ENCODE measurements at places on chromosomes 7 and 10.

- DNase-seq, result no peak
These were observed 214.9 kb downstream of the CREB5 start for GRCh38 chr7:28627263-28627653.

DNA sequence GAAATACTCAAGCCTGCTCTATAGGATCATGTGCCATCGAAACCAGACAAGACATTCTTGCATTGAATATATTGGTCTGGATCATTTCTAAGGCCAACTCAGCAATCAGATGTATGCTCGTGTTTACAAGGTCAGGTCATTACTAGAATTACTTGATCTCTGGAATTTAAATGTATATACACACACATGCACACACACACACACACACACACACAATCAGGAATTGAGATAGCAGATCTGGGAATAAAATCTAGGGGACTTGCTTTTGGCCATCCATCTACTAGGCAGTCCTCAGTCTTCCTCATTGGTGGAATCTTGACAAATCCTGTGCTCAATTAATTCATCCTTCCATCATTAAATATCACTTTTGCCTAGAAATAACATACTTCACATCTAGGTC lies 3.6 kb downstream of the OPTN start:
- no peak for DNase-seq

DNA sequence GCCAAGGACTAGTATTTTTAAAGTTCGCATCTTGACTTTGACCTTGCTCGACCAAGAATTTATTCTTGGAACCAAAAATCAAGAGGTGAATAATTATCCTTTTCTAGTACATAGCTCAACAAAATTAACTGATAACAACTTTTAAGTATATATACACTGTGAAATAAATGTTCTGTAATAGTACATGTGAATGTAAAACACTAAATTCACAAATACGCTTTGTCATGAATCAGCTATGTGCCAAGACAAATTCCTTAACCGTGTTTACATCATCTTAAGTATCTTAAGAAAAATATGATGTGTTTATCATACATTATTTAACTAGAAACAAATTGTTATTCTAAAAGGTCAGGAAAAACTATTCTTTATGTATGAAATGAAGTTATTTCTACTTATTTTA lies 83.3 kb downstream of the CUL2 start:
- no peak for DNase-seq

DNA sequence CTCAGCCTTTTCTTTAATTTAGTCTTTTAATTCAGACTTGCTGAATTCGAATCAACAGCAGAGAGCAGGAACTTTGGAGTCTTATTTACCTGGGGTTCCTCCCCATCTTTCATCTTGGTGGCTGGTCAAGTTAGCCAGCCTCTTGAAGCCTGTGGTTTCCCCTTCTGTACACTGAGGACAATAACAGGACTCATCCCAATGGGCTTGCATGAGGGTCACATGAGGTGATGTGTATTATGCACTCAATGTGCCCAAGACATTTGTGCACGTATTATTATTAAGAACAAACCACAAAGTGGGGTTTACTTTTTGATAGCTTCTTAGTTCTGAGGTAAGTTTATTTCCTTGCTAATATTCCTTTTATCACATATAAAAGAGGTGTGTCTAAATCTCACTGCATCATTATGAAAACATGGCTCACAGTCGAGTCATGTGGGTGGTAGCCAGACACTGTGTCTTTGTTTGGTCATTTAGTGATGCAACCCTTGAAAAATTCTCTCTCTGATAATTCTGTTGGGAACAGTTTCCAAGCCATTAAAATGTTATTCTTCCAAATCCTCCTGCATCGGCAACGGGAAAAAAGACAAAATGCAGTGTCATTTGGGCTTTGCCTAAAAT lies 86.5 kb upstream of the GRB10 start:
- no peak for DNase-seq

- no peak for DNase-seq
These were observed 134.6 kb upstream of the TCF7L2 start for GRCh38 chr10:112815269-112816032.

DNA sequence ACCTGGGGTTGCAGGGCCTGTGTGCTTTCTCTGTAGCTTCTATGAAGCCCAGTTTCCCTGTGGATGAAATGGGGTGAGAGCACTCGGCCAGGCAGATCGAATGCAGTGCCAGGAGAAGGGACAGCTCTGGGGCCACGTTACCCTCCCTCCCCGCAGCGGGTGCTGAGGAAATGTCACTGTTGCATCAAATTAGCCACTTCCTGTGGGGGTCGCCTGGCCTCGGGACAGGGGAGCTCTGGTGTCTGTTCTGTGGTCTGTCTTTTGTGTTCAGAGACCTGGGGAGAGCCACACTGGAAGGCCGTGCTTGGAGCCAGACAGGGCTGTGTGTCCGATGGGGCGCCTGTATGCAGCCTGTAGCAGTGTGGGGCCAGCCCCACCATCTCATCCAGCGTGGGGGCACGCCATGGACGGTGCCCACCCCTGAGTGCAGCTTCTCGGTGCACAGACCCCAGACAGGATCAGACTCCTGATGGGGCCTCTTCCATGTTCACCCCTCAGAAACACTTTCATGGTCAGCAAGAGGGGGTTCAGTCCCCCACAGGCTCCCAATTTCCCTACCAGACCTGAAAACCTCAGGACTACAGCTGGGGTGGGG lies 13.6 kb downstream of the TTYH3 start:
- DNase-seq, result no peak

DNA sequence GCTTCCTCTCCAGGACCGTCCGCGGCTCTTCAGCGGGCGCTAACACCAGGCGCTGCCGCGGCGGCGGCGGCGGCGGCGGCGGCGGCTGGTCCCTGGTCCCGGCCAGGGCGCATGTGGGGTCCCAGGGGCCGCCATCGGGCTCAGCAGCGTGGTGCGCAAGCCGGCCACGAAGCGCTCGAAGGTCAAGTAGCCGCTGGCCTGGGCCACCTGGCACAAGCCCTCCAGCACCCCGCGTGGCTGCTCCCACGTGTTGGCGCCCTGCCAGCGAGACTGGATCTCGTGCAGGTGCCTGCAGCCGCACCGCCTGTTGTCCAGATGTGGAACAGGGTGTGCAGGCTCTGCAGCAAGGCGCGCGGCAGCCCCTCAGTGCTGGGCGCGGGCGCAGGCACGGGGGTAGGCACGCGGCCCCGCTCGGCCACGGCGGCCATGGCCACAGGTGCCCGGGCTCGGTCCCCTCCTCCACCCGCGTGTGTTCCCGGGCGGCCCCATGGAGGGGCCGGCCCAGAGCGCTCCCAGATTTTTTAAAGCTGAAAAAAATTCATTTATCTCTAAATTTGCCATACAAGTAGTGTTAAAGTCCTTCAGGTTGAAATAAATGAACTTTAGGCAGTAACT lies 884.2 kb upstream of the ZNF722 start:
- no peak for DNase-seq

GRCh38 chr10:86082556-86082955 lies 284.0 kb downstream of the GRID1 start:
- DNase-seq, result no peak

GRCh38 chr7:37408291-37409228 lies 40.1 kb downstream of the ELMO1 start:
- DNase-seq, result no peak

DNA sequence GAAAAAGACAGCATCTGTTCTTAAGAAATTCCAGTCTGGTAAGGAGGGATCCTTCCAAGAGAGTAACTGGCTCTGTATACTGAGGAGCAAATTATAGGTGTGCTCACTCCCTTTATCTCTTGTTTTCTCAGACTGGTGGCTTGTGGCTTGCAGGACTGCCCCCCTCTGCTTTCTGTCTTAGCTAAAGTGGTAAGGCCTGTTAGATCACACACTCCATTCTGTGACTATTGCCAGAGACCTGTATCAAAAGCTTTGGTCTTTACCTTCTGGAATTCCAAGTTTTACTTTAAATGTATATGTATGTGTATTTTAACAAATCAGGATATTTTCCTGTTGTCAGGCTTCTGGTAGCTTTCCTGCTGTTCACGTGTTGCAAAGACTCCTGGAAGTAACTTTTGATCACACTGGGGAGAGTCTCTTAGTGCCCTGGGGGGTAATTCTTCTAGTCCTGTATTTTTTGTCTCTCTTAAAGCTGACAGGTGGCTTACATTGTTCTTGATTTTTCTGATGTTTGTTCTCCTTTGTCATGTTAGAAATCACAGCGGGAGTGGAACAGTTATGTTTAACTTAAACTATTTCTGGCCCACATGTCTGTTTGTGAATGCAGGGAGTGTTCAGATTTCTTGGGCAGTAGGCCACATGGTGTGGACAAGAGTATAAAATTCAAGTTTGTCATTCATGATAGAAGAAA lies 99.0 kb downstream of the PLPP4 start:
- no peak for DNase-seq

GRCh38 chr7:22814261-22815208 lies 8.1 kb downstream of the TOMM7 start:
- DNase-seq, result no peak

DNA sequence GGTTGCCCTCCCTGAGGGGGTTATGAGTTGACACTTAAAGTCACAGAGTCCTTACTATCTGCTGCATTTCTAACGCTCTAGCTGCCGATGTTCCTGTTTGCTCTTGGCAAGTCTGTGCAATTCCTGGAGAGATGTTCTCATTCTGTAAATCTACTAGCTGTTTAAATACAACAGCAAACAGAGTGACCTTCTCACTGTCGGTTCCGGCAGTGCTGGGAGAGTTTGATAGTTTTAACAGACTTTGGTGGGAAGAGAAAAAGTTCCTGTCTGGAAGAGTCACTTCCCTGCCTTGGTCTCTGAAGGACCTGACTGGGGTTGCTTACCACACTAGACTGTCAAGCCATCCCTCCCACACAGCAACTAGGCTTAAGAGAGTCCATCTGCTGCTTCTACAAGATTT lies 63.3 kb upstream of the ELMO1 start:
- DNase-seq, result no peak

GRCh38 chr10:24645784-24646183 lies 77.9 kb downstream of the ARHGAP21 start:
- no peak for DNase-seq

GRCh38 chr7:47719675-47720074 lies 137.8 kb upstream of the TNS3 start:
- DNase-seq, result no peak

GRCh38 chr7:107850216-107850615 lies 40.8 kb upstream of the DLD start:
- DNase-seq, result no peak

GRCh38 chr10:78594559-78595268 lies 474.1 kb upstream of the ZMIZ1 start:
- no peak for DNase-seq

DNA sequence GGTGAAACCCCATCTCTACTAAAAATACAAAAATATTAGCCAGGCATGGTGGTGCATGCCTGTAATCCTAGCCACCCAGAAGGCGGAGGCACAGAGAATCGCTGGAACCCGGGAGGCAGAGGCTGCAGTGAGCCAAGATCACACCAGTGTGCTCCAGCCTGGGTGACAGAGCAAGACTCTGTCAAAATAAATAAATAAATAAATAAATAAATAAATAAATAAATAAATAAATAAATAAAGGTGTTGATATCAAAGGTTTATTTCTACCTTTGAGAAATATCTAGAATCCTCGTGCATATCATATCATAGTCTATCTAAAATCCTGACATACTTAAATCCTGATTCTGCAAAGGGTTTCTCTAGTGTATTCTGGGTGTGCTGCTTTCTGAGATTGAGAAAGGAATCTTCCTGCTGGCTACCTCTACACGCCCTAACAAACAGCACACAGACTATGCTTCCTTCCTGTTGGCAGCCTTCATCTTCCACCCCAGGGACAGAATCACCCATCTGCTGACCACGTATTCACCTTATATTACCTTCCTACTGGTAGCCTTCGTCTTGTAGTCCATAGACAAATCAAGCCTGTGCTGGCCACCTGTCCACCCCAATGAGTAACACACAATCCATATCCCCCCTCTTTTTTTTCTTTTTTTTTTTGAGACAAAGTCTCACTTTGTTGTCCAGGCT lies 8.7 kb downstream of the ABLIM1 start:
- no peak for DNase-seq

- no peak for DNase-seq
These were observed 427.1 kb downstream of the EXOC4 start for GRCh38 chr7:133679977-133680376.

- no peak for DNase-seq
These were observed 14.3 kb downstream of the AQP1 start for GRCh38 chr7:30925913-30926312.

DNA sequence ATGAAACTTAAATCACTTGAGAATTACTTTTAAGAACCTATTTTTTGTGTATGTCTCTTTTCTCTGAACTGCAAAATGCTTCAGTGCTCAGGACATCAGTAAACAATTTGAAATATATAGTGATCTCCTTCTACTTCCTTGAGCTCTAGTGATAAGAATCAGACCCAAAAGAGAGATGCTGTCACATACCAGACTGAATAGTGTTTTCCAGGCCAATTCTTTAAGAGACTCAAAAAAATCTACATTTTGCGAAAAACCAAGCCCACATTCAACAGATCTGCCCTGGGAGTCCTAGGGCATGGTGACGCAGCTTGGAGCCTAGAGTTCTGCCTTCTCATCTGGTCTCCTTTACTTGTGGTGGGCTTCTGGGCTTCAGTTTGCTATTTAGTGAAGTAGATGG lies 72.1 kb upstream of the SLC13A1 start:
- DNase-seq, result no peak

DNA sequence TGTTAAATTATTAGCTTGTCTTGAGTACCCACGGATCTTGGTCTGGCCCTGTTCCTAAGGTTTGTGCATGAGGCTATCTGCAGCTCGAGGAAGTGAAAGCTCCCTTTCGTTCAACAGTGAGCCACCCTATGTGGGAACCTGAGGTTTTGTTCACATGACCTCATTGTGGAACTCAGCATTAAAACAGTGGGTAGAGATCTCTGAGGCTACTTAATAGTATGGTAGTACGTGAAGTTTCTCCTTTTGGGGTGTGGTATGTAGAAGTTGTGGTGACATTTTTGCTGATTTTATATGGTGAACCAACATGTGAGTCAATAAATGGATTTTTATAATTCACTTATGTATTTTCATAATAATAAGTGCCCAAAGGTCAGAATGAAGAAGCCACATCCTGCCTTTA lies 252.7 kb upstream of the FERD3L start:
- DNase-seq, result no peak

DNA sequence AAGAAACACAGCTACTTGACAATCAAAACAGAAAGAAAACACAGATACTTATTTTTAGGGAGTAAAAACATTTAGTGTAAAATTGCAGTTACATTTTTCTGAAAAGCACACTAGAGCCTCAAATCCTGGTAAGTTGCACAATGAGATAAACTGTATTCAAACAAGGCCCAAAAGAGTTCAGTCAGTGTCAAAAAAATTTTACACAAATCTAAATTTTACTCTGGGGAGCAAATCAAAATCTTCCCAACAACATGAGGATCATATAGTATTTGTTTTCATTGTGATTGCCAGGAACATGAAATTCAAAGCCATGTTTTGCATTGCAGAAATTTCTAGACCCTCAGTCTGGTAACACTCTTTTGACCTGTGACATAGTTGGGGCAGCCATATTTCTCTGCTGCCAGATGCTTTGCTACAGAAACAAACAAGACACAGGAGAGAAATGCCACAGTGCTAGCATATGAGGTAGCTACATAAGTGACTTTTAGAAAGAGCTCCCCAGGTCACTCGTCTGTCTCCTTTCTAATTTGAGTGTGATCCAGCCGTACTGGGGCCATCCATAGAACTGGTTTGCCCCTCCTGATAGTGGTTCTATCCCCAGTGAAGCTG lies 49.6 kb downstream of the PDE1C start:
- no peak for DNase-seq
